ENCODE measurements at places on chromosomes 13 and 19.

- no peak for DNase-seq
These were observed 2.7 kb downstream of the SLITRK1 start for GRCh38 chr13:83879431-83880171.

- no peak for DNase-seq
These were observed 863 bp downstream of the AURKC start for GRCh38 chr19:57231686-57232085.

- no peak for DNase-seq
These were observed 107.0 kb upstream of the C1QTNF9B start for GRCh38 chr13:24004142-24004899.

DNA sequence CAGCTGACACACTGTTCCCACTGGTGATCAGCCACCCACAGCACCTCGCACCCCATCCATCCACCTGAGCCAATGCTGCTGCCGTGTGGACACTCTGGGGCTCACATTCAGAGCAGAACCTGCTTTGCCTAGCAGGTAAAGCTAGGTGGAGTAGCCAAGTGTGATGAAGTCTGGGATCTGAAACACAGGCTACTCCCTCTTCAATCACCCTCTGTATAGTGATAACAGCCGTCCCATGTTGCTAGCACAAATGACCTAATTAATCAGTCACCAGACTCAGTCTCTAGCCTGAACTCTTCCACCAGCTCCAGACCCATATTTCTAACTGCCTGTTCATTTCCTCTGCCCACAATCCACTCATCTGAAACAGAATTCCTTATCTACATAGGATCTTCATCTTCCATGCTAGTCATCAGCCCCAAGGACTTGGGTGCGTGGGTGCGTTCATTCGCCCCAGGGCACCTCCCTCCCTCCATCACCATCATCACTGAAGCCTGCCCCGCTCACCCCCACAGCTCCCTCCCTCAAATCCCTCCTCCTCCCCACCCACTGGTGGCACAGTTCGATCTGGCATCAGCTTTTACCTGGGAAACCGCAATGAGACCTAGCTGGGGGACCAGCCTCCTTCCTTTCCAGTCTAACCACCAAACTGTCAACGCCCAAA is 19.8 kb downstream of the STK24 start:
- DNase-seq, result no peak

DNA sequence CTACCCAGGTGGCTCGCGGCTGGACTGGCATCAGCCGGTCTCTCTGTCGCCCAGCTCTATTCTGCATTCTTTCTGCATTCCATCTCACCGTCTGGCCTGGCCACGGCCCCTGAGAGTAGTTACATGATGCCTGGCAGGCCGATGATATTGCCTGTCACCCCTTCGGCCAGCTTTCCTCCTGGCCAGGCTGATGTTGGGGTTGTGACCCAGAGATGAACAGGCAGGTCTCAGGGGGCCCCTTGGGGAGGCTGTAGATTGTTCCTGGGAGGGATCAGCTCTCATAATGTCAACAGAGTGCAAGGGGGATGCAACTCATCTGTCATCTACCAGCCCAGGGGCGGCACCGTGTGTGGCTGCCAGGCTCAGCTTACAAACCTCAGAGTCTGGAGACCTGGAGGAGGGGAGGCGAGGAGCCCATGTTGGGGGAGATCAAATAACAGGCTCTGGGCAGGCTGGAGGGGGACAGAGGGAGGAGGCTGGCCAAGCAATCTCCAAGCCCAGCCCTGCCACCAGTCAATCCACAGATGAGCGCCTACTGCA is 13.6 kb upstream of the FBXO17 start:
- DNase-seq, result no peak

DNA sequence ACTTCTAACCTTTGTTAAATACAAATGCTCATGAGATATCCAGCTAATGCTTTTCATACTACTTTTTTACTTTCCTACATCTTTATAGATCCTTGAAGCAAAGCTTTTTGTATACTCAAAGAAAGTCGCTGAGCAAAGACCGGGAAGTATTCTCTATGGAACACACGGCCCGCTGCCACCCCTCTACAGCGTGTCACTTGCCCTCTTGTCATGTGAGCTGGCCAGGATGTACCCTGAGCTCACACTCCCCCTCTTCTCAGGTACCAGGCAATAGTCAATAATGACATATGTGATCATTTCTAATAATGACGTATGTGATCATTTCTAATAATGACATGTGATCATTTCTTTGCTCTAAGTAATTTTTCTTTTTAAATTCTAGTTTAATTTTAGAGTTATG is 112.9 kb downstream of the ZAR1L start:
- no peak for DNase-seq

- DNase-seq, result no peak
These were observed 114.6 kb upstream of the VSTM2B start for GRCh38 chr19:29411113-29411581.

DNA sequence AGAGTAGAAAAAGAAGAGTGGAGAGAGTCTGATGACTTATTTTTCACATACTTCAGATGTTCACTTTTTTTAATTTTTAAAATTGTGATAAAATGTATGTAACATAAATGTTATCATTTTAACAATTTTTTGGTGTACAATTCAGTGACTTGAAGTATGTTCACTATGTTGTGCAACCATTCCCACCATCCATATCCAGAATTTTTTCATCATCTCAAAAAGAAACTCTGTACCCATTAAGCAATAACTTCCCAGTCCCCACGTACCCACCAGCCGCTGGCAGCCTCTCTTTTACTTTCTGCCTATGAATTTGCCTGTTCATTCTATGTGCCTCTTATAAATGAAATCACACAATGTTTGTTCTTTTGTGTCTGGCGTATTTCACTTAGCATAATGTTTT is 43.3 kb downstream of the SKA3 start:
- no peak for DNase-seq

DNA sequence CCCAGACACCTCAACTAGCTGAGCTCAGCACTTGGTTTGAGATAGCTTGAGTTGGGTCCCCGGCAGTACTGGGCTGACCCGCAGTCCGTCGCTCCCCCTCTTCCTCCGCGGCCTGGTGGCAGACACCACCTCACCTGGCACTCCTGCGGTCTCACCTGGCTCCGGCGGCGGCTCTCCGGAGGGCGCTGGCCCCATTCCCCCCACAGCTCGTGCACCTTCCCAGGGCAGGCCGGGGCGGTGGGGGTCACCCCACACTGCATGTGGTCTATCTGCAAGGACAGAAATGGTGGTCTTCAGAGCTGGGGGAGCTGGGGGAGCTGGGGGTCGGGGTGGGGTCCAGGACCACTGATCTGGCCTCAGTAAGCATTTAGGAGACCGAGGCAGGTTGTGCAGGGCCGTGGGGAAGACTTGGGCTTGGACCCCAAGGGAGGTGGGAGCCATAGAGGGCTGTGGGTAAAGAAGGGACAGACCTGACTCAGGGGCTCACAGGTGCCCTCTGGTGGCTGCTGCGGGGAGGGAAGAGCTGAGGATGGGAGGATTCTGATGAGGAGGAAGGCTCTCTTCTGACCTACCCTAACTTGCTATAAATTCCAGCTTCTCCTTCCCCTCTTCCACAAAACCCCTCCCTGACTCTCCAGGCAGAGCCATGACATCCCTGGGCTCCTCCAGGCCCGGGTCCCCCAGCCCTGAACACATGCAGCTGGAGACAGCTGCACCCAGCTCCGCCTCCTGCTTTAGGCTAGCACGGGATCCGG is 6.7 kb upstream of the PLIN4 start:
- DNase-seq, result no peak

- DNase-seq, result no peak
These were observed 442 bp downstream of the REXO1 start for GRCh38 chr19:1847684-1848398.

GRCh38 chr13:46160471-46161066 is 21.4 kb downstream of the LCP1 start:
- peak; percentile 44 for DNase-seq

DNA sequence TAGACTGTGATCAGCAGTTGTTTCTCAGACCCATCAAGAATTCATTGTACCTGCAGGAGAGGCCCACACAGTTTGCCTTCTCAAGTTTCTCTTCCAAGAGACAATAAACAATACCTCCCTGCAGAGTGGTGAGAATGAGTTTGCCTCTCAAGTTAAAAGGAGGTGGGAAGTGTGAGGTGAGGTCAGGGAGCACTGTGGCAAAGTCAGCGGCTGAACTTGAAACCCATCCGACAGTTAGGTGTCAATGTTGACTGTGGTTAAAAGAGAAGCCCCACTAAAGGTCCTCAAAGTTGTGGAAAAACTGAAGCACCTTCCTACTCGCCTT is 72.9 kb upstream of the TSC22D1 start:
- no peak for DNase-seq

GRCh38 chr19:16014923-16015804 is 61.1 kb upstream of the TPM4 start:
- DNase-seq, result no peak

DNA sequence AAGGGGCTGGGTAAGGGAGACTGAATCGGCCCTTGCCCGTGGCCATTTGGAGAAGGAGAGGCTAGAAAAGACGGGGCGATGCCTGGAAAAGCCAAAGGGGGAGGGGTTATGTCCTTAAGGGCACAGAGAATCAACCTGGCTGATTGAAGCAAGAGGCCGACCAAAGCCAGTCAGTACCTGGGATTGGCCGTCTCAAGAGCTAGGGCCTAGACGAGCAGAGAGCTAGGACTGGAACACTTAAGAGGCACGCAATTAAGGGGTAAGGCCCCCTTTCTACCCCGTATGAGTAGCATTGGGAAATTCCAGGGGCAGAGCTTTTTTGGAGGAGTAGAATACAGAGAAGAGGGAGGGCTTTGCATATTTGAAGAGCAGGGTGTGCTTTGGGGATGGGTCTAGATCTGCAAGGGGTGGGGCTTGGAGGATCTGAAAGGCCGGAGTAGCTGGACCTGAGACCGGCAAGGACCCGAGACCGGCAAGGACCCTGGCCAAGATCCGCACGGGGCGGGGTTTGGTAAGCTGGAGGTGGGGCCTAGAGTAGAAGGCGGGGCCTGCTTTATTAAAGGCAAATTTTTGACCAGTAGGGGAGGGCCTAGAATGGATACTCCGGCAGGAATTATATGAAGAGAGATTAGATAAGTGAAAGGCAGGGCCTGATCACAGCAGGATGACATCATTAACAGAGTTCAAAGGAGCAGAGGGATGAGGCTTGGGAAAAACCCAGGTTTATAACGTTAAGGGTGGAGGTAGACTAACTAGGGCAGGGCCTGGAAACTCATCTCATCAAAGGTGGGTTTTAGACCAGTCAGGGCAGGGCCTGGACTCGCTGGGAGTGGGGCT is 10.7 kb upstream of the CACNG6 start:
- DNase-seq, result no peak

DNA sequence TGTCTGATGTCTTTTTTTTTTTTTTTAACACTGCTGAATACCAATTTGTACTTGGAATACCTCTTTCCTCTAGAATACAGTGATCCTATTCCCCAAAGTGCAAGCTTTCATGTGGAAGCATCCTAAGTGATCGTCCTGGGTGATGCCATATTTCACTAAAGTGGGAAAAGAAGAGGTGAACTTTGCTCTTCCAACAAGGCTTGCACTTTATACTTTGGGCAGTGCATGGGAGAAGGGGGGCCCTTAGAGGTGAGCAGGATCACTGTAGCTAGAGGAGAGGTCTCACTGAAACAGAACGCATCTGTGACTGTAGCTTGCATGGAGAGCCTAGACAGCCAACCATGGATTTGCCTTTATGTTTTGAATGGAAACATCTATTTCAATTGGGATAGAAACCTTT is 173.8 kb downstream of the STK24 start:
- DNase-seq, result no peak

GRCh38 chr13:20701461-20701860 is 2.0 kb upstream of the IL17D start:
- no peak for DNase-seq

DNA sequence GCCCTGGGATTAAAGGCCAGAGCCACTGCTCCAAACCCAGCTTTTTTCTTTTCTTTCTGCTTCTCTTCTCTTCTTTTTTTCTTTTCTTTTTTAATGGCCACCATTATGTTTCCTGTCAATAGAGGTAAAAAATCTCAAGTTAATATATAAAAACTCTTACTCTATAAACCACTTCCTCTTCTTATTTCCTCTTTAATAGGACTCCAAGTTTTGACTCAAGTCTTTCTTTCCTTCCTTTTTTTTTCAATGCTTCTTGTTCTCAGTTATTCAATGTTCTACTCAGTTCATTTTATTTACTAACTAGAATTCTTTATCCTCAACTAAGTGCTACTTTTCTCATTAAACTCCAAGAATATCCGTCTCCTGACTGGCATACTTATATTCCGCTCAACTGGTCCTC is 27.1 kb upstream of the MYCBP2 start:
- no peak for DNase-seq

DNA sequence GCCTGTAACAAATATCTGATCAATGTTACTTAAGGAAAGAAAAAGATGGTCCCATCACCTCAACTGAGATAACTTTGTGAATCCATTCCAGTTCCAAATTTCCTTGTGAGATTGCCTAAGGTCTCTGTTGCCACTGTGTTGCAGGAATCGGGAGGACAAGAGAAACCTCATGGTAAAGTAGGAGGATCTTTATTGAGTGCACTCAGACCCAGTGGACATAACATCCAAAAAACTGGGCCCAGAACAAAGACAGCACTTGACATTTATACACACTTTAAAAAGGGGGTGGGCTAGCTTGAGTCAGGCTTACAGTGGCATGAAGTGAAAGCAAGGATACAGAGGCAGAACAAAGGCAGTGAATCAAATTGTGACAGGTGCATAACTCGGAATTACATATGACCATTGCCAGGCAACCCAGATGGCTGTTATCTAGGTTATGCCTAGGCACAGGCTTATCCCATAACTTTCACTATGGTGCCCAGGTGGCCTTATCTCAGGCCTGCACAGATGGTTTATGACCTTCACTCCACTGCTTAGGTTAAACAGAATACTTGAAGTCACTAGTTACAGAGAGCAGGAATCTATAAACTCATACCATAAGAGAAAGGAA is 459.4 kb upstream of the PCDH20 start:
- no peak for DNase-seq

DNA sequence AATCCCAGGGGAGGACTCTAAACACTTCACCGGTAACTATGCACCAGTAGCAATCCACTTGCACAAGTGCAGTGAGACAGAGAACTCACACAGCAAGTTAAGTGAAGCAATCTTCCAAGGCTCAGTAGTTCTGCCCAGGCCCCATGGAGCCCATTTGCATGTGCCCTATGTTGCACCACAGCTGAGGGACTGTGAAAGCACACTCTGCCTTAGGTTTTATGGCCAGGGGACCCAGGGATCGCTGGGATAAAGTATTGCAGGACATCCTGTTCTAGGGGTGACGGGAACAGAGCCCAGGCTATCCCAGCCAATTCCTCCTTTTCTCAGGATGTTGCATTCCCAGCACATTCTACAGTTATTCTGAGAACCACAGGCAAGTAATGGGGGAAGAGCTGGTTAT is 6.0 kb upstream of the AMER2 start:
- no peak for DNase-seq
